ENCODE measurements at places on chromosomes 3 and 15.

DNA sequence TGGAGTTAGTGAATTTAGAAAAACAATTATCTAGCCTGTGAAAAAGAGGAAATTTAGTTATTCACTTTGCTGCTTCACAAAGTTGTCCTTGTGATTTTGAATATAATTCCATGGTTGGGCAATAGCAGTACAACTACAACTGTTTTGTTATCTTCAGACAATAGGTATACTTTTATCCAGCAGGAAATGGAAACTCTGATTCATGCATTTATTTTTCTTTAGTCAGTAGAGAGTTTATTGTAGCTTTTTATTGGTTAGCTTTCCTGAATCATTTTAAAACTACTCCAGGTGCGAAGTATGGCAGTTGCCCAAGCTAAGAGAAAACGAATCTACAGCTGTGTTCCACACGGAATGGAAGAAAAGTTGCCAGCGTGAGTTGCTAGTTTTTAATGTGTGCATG is 80.3 kb downstream of the TM4SF4 start:
- no peak for DNase-seq

DNA sequence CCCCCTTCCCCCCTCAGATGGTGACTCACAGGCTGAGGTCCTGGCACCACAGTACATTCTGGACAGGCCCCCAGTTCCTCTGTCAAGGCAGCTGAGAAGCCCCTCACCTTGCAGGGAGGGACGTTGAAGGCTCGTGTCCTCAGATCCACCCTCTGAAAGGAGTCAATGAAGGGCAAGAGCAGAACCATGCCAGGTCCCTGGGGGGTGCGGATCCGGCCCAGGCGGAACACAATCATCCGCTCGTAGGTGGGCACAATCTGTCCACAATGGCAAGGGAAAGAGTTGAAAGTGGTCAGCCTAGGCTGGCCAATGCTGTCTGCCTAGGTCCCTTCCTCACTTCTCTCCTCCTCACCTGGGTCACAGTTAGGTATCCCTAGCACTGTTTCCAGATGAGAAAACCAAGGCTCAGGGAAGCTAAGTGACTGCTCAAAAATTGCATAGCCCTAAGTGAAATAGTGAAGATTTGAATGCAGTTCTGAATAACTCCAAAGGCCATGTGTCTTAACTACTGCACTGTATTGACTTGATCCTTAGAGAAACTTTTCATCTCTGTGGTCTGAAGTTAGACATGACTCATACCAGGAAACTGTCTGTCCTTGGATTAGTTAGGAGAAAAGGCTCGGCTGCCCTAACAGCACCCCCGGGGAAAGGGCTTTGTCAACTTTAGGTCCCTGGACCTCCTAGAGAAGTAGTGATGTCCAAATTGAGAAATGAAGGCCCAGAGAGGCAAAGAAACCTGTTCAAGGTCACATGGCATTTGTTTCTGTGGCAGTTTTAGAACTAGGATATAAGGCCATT is 2.9 kb downstream of the STOML1 start:
- DNase-seq = no peak

DNA sequence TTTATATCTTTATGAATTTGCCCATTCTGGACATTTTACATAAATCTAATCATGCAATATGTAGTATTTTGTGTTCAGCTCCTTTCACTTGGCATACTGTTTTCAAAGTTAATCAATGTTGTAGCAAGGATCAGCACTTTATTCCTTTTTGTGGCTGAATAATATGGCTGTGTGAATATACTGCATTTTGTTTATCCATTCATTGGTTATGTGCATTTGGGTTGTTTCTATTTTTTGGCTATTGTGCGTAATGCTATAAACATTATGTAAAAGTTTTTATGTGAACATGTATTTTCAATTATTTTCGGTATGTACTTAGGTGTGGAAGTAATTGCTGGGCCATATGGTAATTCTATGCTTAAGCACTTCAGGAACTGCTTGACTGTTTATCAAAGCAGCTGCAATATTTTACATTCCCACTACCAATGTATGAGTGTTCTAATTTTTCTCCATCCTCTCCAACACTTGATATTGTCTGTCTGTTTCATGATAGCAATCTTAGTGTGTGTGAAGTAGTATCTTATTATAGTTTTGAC is 101.3 kb upstream of the P2RY1 start:
- DNase-seq = no peak

DNA sequence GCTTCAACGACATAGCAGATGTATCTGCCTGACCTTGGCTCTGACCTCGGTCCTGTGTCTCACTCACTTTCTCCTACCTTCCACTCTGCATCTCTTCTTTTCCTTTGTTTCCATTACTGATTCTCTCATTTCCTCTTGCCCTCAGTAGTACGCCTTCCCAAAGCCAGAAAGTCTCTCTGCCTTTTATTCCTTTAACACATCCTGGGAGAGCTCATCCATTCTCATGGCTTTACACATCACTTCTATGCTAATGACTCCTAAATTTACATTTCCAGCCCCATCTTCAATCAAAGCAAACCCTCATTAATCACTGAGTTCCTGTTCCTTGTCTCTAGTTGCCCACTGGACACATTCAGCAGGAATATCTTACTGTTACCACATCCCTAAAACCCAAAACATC is 938.6 kb downstream of the NTRK3 start:
- DNase-seq = no peak

GRCh38 chr15:99507504-99508310 is 58.1 kb upstream of the MEF2A start:
- no peak for DNase-seq

All from activated naive CD4-positive, alpha-beta T cell (primary cell).